AG08396 (cell line): ENCODE measurements at places on chromosomes 11 and 22.

- peak; percentile 16 for DNase-seq
Observed at GRCh38 chr11:101470881-101471520, 112.8 kb downstream of the TRPC6 start.

- DNase-seq: no peak
Observed at GRCh38 chr22:37138849-37139561, 10.7 kb downstream of the IL2RB start.

GRCh38 chr11:45169310-45170072 lies 23.1 kb downstream of the PRDM11 start:
- peak; percentile 47 for DNase-seq

DNA sequence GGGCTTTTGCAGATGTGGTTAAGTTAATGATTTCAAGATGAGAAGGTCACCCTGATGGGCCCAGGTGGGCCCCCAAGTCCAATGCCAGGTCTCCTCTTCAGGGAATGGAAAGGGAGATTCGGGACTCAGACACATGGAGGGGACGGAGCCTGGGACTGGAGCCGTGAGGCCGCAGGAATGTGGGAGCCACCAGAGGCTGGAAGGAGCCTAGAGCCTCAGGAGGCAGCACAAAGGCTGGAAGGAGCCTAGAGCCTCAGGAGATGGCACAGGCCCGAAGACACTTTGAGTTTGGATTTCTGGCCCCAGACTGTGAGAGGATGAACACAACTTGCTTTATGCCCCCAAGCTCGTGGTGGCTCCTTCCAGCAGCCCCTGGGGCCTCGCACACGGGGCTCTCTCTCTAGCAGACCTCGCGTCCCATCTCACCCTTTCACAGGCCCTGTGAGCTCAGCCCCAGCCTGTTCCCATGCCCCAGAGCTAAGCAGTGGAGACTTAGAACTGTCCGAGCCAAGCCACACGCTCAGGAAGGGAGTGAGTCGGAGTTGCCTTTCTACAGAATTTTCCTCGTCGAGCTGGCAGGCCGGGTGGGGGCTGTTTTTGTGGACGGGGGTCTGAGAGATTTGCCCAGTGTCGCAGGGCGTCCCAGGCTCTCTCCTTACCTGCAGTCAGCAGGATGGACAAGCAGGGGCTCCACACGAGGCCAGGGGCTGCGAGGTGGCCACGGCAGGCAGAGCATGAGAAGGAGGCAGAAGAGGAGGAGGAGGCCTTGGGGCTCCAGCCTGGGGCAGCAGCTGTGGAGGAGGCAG lies 937.6 kb downstream of the BRD1 start:
- no peak for DNase-seq

DNA sequence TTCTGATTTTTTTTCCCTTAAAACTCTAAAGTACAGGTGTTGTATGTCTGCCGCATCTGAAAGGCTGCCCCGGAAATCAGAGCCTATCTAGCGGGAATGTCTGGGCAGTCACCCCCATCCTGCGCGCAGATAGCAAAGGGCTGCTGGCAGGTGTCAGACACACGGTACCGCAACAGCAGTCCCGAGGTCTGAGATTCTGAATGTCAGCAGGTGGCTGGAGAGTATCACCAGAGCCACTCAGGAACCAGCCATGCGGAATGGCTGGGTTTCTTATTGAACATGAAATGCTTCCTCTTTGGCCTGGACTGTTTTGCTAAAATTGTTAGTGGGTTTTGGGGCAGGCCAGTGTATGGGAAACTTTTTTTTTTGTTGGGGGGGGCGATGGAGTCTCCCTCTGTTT lies 53.3 kb downstream of the CERK start:
- DNase-seq: no peak

DNA sequence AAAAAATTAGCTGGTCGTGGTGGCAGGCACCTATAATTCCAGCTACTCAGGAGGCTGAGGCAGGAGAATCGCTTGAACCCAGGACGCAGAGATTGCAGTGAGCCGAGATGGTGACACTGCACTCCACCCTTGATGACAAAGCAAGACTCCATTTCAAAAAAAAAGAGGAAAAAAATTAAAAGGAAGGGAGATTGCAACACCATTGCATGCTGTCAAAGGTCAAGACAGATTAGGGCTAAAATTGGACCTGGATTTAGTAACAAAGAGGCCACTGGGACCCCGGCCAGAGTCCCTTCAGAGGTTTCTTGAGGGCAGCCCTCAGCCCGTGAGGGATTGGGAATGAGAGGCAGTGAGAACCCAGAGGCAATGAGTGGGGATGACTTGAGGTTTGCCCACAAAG lies 8.2 kb upstream of the MAFF start:
- no peak for DNase-seq

DNA sequence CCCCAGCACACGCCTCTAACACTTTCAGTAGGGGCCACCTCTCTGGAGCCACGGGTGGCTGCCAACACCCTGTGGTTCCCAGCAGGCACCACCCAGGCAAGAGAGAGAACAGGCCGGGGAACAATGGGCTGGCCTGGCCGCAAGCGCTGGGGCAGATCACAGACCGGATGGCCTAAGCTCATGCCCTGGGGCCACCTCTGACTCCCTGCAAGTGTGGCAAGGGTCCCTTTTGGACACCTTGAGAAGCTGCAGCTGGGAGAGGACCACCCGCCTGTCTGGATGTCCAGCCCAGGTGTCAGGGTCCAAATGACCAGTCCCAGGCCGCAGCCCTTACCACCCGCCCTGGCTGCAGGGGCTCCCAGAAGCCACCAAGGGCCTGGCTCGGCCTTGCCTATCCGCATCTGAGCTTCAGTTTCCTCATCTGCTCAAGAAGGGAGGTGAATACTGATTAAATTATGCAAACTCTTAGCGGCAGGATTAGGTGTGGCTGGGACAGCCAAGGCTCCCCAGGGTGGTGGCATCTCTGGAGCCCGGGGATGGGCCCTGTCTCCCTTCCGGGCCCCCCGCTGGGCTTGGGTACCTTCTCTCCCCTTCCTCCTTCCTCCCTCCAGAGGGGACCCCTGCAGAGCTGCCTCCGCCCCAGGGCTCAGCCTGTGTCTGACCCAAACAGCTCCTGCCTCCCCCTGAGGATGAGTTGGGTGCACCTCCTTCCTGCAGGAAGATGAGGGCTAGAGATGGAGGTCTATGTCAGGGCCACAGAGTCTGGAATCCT lies 785 bp upstream of the SUSD2 start:
- DNase-seq: no peak

GRCh38 chr11:27998552-27998951 lies 109.4 kb downstream of the KIF18A start:
- no peak for DNase-seq

DNA sequence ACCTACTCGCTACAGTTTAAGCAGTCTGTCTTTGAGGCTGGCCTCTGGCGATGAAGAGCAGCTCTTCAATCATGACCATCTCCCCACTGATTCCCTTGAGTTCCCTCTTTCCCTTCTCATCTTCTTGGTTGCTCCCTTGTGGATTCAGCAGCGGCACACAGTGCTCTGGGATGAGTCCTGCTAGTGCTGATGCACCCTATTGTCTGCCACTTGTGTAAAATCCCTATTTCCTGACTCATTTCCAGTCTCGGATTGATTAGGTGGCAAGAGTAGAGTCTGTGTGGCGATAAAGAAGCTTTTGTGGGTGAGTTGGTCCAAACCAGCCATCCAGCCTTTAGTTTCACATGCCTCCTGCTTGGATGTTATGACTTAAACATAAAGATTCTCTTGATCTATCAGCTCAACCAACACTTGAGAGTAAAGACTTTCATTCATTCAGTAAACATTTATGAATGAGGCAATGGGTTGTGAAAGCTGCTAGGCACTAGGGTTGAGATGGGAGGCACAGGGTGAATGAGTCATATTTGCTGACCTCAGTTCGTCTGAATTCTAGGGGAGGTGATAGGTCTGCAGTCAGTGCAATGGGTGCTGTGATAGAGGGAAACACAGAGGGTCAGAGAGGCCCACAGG lies 219.4 kb upstream of the RAG2 start:
- DNase-seq: no peak

DNA sequence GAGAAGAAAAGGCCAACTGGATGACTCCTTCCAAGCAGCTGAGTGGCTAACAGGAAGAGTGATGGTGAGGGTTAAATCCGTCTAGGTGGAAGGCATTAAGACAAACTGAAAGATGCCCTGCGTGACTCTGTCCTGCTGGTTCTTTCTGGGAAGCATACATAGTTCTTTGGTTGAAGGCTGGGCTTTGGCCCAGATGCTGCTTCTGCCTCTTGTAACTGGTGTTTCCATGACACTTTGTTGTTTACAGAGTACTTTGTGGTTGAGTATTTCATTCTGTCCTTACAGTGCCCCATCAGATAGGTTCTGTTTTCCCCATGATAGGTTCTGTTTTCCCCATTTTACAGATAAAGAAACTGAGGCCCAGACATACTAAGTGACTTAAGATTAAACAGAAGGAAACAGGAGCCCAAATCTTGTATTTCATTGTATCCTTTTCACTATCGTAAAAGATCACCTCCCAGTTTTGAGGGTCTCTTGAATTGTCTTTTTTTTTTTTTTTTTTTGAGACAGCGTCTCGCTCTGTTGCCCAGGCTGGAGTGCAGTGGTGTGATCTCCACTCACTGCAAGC lies 124.3 kb upstream of the RASSF10 start:
- no peak for DNase-seq

DNA sequence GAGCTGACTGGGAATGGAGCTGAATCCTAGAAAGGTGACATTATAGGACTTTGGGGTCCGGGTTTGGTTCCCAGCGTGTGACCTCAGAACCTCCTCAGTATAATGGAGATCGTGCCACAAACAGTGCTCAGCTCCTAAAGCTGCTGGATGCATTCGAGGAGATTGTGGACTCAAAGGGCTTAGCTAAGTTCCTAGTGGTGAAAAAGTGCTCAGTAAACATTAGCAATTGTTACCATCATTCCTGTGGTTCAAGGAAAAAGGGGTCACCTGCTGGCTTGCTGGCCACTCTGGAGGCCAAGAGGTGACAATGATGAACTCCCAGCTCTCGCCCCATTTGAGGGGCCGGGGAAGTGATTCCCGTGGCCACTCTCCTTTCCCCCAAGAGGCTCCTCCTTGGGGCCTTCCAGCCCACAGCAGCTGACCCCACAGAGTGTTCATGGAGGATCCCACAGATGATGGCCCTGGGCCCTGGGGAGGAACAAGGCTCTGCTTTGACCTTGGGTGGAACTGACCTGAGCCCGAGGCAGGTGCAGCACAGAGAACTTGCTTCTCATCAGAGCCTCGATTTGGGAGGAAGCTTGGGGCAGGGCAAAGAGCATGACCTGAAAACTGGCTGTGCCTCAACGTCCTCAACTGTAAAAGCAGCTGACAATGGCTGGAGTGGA lies 40.1 kb downstream of the TRIM29 start:
- DNase-seq: no peak

DNA sequence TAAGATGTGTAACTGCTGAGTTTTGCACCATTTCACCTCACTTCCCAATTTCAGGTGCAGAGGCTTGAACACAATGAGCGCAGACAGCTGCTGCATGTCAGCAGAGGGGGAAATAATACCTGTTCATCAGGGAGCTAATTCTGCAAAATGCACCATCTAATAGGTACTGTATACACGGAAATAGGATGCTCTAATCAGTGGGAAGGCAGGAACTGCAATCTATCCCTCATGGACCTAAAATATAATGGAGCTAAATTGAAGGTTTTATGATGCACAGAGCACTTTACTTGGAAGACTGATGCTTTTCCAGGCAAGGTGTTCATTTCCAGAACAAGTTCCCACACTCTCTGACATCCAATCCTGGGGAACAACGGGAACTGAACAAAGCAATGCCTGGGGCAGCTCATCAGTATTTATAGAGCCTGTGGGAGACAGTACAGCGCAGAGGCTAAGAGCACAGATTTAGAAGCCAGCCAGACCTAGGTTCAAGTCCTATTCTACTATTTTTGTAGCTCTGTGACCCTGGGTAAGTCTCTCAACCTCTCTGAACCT lies 78.5 kb downstream of the TENM4 start:
- DNase-seq: no peak

- DNase-seq: no peak
Observed at GRCh38 chr11:109818290-109818689, 274.9 kb upstream of the ZC3H12C start.

- no peak for DNase-seq
Observed at GRCh38 chr11:36385121-36385970, 89.3 kb downstream of the PRR5L start.

GRCh38 chr22:36585841-36586240 lies 56.9 kb upstream of the EIF3D start:
- DNase-seq: no peak

- peak; percentile 41 for DNase-seq
Observed at GRCh38 chr11:134248910-134249480, 4.2 kb downstream of the THYN1 start.

DNA sequence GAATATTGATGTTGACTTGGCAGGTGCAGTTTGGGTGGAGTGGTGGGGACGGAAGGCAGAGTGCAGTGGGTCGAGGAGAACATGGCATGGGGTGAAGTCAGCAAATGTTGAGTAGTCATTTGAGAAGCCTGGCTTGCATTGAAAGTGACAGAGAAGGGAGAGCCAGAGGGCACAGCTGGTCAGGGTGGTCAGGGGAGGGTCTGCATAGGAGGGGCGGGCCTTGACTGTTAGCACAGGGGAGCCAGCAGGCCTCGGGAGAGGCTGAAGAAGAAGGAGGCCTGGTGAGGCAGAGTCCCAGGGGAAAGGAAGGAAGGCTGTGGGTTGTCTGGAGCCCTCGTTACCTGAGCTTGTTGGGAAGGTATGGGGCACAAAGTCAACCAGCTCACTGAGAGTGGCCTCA lies 230.8 kb upstream of the TBCEL start:
- DNase-seq: no peak

DNA sequence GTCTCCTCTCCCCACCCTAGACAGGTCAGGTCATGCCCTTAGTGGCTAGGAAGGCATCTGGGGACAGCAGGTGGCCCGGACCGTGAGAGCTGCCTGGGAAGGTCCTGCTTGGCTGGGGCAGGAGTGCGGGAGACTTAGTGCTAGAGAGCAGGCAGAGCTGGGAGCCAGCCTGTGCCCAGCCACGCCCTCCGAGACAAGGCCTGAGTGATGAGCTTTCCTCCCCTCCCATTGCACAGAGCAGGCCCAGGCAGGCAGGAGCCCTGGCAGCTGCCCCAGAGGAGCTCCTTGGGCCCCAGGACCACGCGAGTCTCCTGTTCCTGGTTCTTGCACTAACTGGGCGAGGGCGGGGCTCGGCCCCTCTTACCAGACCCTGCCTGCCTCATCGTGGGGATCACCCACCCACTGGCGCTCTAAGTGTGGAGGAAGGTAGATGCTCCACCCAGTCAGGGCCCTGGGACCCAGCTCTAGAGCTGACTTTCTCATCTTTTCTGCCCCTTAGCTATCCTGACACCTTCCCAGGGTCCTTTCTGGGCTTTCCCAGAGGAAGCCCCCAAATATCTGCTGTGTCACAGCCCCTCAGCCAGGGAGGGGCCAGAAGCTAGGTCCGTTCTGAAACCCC lies 44.9 kb downstream of the MACROD1 start:
- DNase-seq: peak; percentile 67

GRCh38 chr11:15893080-15893492 lies 463.3 kb downstream of the SOX6 start:
- no peak for DNase-seq
